Femur (tissue), 1 donor: ENCODE measurements at places on chromosomes 6 and 20.

- DNase-seq, result no peak
Measured at GRCh38 chr20:1382670-1383069, 10.2 kb downstream of the FKBP1A start.

GRCh38 chr20:31770243-31770642 lies 31.2 kb downstream of the TPX2 start:
- no peak for DNase-seq

DNA sequence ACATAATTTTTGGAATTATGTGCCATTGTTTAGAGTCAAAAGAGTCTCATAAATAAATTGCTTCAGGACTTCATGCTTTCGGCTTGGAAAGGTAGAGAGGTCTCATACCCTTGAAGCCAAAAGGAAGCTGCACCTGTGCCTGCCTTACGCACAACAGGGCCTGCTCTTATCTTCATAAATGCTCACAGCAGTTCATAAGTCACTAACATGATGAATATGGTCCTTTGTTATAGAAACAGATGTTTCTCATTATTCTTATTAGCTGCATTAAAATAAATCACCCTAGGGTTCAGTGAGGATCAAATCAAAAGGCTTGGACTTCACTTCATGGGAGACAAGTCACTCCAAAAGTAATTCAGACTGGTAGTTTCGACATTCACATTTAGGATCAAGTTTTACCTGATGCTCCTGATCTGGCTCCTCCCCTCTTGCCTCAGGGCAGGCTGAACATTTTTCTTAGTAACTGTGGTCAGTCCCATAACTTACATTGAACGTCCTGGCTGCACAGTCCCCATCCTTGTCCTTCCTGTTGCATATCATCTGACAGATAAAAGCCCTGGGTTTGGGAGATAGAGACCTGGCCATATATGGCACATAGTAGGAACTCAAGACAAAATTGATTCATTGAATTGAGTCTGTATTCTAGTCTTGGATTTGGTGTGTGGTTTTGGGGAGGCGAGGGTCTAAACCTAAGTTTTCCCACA lies 20.7 kb upstream of the SH3BGRL2 start:
- no peak for DNase-seq

GRCh38 chr6:98366371-98366770 lies 468.0 kb upstream of the POU3F2 start:
- DNase-seq, result no peak

- DNase-seq, result no peak
Measured at GRCh38 chr6:15430186-15430585, 184.3 kb downstream of the JARID2 start.

DNA sequence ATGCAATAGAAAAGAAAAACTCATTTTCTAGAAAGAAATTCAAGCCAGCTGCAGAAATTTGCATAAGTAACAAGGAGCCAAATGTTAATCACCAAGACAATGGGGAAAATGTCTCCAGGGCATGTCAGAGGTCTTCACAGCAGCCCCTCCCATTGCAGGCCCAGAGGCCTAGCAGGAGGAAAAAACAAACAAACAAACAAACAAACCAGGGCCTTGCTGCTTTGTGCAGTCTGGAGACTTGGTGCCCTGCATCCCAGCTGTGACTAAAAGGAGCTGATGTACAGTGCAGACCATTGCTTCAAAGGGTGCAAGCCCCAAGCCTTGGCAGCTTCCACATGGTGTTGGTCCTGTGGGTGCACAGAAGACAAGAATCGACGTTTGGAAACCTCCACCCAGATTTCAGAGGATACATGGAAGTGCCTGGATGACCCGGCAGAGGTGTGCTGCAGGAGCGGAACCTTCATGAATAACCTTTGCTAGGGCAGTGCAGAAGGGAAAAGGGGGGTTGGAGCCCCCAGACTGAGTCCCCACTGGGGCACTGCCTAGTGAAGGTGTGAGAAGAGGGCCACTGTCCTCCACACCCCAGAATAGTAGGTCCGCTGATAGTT lies 110.9 kb upstream of the AKAP12 start:
- DNase-seq, result no peak

GRCh38 chr6:1894954-1895353 lies 285.2 kb downstream of the FOXC1 start:
- no peak for DNase-seq

DNA sequence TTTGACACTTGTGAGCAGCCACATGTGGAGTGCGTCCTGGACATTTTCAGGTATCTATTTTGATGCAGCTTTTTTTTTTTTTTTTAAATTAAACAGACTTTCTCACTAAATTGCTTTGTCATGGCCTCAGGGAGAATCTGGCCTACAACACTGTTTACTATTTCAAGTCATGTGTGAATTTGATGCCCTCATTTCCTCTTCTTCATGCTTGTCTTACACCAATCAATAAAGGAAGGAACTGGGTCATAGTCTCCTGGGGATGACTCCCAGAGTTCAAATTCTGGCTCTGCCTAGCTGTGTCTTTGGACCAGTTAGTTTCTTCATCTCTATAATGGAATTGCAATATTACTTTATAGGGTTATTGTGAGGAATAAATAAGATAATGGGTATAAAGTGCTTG lies 554.1 kb downstream of the PRKN start:
- DNase-seq, result no peak

DNA sequence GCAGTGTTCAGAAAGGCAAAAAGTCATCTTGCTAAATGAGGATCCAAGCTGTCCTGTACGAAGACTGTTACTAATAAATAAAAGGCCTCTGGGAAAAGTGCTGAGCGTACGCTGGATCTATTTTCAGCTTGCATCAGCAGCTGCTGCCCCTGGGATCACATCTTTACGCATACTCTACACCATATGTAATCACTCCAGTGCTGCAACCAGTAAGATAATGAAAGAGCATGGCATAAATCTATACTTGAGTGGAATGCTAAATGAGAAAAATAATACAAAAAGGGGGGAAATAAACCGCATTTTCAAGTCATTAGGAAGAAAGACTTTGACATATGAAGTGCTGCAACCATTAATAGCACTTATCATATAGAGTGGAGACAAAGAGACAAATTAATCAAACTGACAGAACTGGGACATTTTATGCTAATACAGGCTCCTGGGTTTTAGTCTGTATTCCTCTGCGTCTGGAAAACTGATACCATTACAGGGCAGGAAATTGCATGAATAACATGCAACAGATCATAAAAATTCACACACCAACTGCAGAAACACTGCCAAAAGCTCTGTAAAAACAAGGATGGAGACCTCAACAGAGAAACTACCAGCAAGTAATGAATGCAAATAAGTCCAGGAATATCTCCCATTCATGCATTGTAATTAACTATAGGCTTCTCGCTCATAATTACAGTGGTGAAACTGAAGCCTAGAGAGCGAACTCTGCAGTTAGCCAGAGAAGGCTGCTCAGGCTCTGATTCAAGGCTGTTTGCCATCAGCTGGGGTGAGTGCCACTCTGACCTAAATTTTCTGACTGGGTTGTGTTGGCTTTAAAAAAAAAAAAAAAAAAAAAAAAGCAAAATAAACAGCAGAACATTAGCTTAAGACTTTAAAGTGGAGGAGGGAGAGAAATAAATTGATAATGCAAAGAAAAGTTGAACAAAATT lies 83.8 kb downstream of the GJA10 start:
- DNase-seq, result peak; percentile 77

- DNase-seq, result no peak
Measured at GRCh38 chr6:4979426-4979825, 24.4 kb downstream of the RPP40 start.

DNA sequence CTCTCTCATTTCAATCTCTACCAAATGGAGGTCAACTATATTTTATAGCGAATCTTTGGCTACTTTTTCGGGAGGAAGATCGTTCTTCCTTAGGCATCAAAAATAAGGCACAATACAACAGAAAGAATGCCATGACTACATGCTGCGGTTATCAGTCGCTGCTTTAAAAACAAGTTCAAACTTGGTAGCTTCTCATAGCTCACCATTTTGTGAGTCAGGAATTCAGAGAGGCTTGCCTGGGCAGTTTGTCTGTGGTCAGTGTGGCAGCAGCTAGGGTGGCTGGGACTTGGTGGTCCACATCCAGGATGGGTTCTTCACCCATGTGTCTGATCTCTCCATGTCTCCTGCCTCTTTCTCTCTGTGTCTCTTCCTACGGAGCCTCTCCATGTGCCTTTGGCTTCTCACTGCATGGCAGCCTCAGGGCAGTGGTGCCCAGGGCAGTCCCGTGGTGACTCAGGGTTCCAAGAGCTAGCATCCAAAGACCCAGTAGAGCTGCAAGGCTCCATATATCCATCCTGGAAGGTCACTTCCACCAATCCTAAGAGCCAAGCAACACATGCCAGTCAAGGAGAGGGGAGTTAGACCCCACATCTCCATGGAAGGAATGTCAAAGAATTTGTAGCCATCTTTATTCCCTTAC lies 10.4 kb downstream of the SCML4 start:
- DNase-seq, result no peak

- DNase-seq, result peak; percentile 67
Measured at GRCh38 chr20:23086056-23086566, at the start of gene CD93. Gene CD93, minus strand, starts transcription at chr20:23086324. Its CDS starts 132 bp downstream, at chr20:23086192.

DNA sequence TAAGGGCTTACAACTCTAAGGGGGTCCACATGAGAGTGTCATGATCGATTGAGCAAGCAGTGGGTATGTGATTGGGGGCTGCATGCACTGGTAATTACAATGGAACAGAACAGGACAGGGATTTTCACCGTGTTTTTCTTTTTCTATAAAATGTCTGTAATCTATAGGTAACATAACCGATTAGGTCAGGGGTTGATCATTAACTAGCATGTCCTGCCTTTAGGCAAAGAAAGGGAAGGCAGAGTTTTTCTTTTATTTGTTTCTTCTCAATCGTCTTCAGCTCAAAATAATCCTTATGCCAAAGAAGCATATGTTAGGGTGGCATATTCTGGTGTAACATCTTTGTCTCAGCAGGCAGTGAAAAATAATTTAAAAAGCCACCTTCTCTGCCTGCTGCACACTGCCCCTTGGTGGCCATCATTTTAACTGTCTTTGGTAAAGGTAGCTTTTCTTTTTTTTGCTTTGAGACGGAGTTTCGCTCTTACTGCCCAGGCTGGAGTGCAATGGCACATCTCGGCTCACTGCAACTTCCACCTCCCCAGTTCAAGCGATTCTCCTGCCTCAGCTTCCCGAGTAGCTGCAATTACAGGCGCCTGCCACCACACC lies 9.7 kb upstream of the CEP43 start:
- peak; percentile 31 for DNase-seq

DNA sequence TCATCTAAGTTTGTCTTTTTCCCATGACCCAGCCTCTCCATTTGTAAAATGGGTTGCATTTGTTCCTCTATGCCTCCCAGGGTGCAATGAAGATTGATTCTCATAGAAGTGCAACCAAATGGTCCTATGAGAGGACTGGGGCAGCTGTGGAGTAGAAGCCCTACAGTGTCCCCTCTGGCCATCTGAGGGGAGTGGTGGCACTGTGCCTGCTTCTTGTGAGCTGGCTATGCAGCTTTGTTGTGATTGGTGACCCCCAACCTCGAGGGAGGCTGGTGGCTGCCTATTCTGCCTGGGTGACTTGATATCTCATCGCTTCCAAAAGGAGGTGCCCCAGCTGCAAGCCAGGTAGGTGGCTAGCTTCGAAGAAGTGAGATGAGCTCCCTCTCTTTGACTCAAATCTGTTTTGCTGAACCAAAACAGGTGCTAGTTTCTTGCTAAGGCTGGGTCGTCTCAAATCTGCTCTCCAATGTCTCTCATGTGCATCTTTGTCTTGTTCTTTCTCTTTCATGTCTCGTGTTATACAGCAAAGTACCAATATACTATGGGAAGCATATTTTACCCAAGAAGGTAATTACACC lies 33.9 kb downstream of the TXLNB start:
- no peak for DNase-seq

DNA sequence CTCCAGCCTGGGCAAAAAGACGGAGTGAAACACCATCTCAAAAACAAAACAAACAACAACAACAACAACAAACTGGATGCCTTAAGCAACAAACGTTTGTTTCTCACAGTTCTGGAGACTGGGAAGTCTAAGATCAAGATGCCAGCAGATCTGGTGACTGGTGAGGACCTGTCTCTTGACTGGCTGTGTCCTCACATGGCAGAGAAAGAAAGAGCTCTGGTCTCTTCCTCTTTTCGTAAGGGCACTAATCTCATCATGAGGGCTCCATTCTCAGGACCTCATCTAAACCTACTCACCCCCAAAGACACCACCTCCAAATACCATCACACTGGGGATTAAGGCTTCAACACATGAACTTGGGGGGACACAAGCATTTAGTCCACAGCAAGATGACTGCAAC lies 13.5 kb upstream of the GFOD1 start:
- DNase-seq, result no peak

GRCh38 chr6:7433121-7433617 lies 43.6 kb downstream of the RIOK1 start:
- no peak for DNase-seq

GRCh38 chr6:158439255-158439654 lies 120.6 kb upstream of the TMEM181 start:
- DNase-seq, result no peak

GRCh38 chr20:17460119-17460518 lies 71.1 kb downstream of the BFSP1 start:
- no peak for DNase-seq

GRCh38 chr6:158323561-158323958 lies 11.3 kb downstream of the TULP4 start:
- DNase-seq, result no peak

DNA sequence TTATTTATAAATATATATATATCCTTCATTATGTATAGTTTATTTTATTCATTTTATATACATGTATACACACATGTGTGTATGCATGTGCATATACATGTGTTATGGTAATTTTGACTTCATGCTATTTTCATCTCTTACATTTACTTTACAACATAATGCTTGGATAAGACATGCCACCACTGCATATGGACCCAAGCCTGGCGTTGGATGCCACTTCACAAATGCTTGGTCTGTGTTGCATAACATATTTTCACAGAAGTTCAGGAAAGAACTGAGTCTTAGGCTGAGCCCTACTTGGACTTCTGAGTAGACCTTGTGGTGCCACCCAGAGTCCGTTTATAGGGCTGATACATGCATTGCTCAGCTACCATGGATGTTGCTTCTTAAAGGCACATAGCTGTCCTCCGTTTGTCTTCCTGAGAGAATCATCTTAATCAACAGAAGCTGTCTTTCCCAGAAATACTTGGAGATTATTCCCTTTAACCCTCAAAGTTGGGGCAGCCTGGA lies 337.8 kb downstream of the BTBD3 start:
- no peak for DNase-seq

DNA sequence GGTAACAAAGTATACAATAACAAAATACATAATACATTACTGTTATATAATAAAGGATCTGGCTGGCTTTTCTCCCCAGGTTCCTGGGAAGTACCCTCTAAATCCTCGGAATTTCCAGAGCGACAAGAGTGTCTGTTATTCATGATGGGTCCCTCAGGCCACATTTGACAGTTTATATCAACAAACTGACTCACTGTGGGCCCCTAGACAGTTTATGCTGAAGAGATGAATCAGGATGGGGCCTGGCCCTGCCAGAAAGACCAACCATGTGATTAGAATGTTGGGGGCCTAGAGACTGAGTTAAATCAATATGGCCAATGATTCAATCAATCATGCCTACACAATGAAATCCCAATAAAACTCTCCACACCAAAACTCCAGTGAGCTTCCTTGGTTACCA lies 13.5 kb downstream of the USP45 start:
- no peak for DNase-seq
